GOT3 (cell line): ENCODE measurements at places on chromosomes 12 and 14.

GRCh38 chr14:37864861-37865718 is 269.7 kb downstream of the TTC6 start:
- DNase-seq: no peak

DNA sequence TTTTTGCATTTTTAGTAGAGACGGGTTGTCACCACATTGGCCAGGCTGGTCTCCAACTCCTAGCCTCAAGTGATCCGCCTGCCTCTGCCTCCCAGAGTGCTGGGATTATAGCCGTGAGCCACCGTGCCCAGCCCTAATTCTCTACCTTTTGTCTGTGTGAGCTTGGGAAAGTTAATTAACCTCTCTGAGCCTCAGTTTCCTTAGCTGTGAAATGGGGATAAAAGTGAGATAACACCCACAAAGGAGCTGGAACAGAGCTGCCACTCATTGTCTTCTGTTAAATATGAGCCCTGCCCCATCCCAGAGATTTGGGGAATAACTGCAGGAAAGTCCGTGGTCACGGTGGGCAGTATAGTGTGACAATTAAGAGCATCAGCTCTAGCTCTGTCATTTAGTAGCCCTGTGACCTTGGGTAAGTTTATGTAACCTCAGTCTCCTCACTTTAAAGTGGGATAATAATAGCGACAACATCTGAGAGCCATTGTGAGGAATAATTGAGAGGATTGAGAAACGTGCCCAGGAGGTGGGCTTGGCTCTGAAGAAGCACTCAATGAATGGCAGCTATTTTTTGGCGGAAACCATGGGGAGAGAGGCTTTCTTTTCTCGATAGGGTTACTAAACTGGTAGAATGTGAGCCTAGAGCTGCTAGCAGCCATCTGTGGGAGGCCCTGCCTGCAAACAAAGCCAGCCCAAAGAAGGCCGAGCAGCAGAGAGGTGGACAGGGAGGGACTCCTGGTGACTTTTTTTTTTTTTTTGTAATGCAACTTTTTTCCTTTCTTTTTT is 60.8 kb upstream of the MED13L start:
- no peak for DNase-seq

DNA sequence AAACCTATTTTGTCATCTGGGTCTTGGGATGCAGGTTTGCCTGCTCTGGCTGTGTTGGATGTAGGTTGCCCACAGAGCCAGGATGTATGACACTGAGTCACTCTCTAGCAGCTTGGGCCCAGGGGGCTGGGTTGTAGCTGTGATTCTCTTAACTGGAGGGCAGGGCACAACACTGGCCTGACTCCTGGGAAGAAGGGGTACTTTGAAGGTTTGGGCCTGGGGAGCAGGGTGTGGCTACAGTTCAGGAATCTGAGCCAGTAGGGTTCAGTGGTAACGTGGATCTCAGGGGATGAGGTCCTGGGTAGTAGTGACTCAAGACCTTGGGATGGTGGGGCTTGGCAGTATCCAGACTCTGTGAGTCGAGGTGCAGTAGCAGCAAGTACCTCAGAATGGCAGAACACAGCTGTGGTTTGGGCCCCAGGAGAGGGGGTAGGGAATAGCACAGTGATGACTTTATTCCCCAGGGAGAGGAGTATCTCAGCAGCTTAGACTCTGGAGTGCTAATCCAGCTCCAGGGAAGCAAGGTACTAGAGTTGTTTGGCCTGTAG is 25.7 kb downstream of the TBC1D15 start:
- peak; percentile 93 for DNase-seq

- DNase-seq: no peak
Observed at GRCh38 chr12:38934078-38934584, 28.7 kb upstream of the CPNE8 start.

DNA sequence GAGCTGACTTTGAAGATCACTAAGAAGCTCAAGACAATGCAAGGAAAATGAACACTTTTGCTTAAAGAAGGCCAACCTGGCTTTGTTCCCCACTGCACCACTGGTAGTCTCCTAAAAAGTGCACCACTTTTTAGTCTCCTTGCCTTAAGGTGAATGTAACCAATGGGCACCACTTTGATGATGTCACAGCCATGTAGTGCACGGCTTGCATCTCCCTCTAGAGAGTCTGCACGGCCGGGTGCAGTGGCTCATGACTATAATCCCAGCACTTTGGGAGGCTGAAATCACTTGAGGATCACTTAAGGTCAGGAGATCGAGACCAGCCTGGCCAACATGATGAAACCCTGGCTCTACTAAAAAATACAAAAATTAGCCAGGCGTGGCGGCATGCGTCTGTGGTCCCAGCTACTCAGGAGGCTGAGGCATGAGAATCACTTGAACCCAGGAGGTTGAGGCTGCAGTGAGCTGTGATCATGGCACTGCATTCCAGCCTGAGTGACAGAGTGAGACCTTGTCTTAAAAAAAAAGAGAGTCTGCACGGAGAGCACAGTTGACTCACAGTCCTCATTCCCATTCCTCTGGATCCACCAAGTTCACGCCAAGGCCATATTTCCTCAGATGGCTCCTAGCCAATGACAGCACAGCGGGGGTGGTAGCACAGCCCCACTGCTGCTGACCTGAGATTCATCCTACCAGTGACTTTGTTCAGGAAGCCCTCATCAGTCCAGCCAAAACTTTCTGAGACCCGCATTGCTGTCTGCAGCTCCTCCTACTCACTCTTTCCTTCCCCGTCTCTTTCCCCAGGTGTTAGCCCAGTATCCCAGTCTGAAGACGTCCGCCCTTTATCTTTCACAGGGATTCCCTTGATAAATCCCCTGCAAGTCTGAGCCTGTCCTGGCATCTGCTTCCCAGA is 16.5 kb upstream of the IFT81 start:
- peak; percentile 17 for DNase-seq

- DNase-seq: no peak
Observed at GRCh38 chr14:91078095-91078737, 17.8 kb upstream of the RPS6KA5 start.

- no peak for DNase-seq
Observed at GRCh38 chr12:30570211-30570890, 125.3 kb downstream of the IPO8 start.

- no peak for DNase-seq
Observed at GRCh38 chr12:85277191-85277590, 2.8 kb upstream of the ALX1 start.

DNA sequence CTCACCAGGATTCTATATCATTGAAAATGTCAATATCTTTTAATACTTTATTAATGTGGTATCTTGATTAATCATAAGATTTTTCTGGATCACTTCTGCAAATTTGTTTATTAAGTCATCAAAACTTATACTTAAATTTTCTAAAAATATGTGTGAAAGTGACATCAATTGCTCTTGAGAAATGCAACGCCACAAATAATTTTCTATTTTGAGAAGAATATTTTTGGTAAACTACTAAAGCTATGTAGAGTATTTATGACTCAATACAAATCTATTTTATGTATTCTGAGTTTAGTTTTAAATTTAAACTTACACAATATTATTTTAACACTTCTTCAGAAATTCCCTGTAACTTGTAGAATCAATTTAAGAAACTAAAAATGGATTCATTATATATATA is 263.3 kb downstream of the RASSF9 start:
- DNase-seq: no peak

DNA sequence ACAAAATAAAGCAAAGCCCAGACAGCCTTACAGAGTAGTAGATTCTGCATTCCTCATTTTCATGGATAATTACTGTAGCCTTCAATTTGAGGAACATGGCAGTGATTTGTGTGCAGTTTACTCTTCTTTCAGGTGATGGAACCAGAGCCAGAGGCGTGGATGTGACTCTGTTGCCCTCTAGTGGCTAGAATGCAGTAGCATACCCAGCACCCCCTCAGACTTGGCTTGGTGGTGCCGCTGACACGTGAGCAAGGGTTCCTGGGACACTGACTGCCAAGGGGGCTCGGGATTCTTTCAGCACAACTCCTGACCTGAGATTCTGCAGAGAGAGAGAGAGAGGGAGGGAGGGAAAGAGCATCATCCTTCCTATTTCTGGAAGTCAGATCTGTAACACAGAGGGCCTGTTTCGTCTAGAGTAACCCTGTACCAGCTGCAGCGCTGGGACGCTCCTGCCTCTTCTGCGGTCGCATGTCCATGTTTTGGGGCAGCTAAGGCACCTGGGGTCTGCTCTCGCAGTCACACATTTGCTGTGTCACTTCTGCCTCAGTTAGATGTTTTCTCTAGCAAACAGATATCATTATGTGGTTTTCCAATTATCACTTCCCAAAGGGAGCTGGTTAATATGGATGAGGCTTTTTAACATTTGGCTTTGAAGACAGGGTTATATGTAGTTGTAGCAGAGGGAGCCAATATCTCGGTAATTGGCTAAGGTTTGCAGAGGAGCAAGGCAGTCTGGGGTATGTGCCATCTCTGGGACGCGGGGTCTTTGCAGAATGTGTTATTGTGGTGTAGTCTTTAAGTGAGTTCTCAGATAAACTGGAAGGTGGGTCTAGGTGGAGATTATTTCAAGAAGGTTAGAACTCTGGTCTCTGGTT is 428.1 kb downstream of the NRXN3 start:
- DNase-seq: no peak

DNA sequence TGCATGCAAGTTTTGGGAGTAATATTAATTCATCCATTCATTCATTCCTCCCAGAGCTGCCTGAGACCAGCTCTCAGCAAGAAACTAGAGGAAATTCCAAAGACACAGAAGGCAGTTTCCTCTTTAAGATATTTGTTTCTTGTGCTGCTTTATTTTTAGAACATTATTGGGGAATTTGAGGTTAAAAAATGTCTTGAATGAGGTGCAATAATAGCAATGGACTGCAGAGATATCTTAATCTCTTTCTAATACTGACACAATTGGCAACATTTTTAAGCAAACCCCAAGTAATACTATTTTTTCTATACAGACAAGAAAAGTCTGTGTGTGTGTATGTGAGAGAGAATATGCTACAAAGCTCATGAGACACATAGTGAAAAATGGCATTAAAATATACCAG is 190.2 kb upstream of the USP15 start:
- DNase-seq: no peak

DNA sequence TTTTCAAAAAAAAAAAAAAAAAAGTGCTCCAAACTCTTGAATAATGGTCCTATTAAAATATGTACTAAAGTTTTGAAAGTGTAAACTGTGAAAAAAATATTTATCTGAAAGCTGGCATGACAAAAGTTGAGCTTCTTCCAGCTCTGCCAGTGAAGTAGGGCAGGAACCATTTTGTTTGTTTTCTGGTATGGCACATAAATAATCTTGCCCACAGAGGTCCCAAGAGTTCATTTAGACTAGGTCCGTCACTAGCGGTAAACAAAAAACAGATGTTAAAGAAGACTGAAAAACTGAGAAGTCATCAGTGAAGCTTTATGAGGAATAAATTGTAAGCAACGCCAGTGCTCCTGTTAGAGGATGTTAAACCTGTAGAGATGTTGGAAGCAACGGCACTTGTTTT is 7.0 kb downstream of the ERP27 start:
- no peak for DNase-seq

GRCh38 chr14:63632932-63633514 is 8.6 kb downstream of the WDR89 start:
- no peak for DNase-seq

- no peak for DNase-seq
Observed at GRCh38 chr14:20802341-20803084, at the start of gene RNASE1. Gene RNASE1 (minus strand): TSS chr14:20802844. CDS start chr14:20802068, 776 bp downstream.
